ENCODE measurements at places on chromosomes 2 and 18.

GRCh38 chr18:47912343-47912742, 18.1 kb downstream of the SMAD2 start:
- DNase-seq: no peak

DNA sequence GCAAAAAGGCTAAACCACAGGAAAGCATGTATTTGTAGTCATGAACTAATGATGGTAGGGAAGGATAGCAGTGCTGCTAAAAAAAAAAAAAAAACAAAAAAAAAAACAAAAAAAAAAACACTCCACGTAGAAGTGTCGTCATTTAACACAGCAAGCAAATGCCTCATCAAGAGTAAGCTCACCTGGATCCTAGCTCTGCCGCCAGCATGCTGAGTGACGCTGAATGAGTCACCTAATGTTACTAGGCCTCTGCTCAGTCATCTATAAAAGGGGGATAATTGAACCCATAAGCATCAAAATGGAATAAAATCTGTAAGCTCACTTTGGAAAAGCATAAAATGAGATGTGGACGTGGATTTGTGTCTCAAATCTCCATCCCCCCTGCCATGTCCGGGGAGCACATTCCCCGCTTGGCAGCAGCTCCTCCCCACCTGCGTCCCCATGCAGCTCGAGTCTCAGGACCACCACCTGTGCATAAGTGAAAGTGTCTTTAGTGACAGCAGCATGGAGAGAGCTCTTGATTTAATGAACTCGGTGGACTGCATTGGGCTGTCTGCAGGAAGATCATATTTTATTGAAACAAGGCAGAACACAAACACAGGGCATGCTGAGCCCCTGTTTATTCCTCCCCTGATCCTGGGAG, 427.5 kb downstream of the LRATD1 start:
- no peak for DNase-seq

GRCh38 chr2:52117299-52117698, 1085.4 kb upstream of the NRXN1 start:
- DNase-seq: no peak

- no peak for DNase-seq
Measured at GRCh38 chr2:191580581-191580980, 97.4 kb upstream of the NABP1 start.
